ENCODE measurements at places on chromosomes 2 and 18. TPM values are rescaled to one million over a fixed set of nuclear protein-coding genes. Genes with fewer than 3 reads are reported as not detected.

The PDCD1 gene
- total RNA-seq: 0.34 TPM

DNA sequence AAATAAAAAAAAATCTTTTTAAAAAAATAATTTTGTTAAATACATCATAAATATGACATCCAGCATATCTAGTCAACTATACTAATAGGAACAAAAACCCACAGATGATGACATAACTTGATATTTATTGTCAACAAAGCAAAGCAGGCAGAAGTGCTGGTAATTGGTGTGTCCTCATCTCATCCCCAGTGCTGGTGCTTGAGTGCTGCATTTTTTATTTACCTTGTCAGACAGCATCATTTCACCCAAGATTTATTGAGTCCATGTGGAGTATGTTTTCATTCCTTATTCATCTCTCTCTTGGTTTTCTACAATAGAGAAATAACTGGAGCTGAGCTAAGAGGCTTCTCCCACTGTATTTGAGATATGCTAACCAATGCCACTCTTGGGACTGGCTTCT is 191.6 kb upstream of the SLC14A2 start:
- no peak for DNase-seq

GRCh38 chr2:240574386-240575100 is 6.3 kb downstream of the RNPEPL1 start:
- DNase-seq: no peak

- no peak for DNase-seq
Measured at GRCh38 chr2:152598975-152599759, 118.1 kb downstream of the PRPF40A start.

GRCh38 chr2:152762202-152762601 is 43.8 kb downstream of the ARL6IP6 start:
- no peak for DNase-seq

- no peak for DNase-seq
Measured at GRCh38 chr18:69935319-69936190, 12.1 kb downstream of the CD226 start.

The DLGAP1 gene
- 0.12 TPM for total RNA-seq

- no peak for DNase-seq
Measured at GRCh38 chr18:11826836-11827235, 24.4 kb upstream of the CHMP1B start.

The MEP1B gene
- total RNA-seq: not detected

- DNase-seq: no peak
Measured at GRCh38 chr2:67790622-67791021, 272.2 kb downstream of the C1D start.

DNA sequence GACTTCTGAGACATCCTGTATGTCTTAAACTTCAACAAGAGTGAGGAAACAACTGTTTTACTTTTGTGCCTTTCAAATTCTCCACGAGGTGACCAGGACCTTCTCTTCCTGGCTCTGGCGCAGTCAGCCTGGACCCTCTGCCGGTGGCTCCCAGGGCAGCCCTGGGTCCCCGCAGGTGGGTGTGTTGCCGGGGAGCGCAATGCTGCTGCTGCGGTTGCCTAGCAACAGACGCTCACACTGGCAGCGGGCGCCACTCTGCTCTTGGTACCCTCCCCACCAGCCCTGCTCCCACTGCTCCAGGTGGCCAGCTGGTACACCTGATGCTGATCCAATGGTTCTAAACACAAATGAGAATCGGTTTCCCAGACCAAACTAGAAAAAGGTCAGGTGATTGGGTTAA is 58.7 kb downstream of the GNAL start:
- DNase-seq: no peak

DNA sequence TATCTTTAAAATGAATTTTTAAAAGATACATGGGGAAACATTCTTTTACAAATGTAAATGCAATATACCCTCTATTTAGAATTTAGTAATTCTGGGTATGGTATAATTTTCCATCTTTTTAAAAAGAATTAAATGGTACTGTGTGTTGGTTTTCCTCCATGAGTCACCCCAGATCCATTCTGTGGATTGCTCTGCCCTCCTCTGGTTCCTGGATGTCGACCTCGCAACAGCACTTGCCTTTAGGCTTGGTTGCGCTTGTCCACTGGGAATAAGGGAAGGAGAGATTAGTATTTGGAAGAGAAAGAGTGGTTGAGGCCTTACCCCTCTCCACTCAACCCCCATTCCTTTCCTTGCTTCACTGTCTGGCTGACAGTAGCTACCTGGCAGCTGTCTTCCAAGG is 90.4 kb downstream of the FTCDNL1 start:
- no peak for DNase-seq

- DNase-seq: no peak
Measured at GRCh38 chr2:215138479-215138878, at the start of gene ABCA12. TSS of gene ABCA12 (minus strand) at chr2:215138626. CDS start at chr2:215138208, 418 bp downstream.

The TTC21B gene
- total RNA-seq: 10.6 TPM

GRCh38 chr2:33395655-33396249 is 80.7 kb upstream of the RASGRP3 start:
- DNase-seq: no peak

DNA sequence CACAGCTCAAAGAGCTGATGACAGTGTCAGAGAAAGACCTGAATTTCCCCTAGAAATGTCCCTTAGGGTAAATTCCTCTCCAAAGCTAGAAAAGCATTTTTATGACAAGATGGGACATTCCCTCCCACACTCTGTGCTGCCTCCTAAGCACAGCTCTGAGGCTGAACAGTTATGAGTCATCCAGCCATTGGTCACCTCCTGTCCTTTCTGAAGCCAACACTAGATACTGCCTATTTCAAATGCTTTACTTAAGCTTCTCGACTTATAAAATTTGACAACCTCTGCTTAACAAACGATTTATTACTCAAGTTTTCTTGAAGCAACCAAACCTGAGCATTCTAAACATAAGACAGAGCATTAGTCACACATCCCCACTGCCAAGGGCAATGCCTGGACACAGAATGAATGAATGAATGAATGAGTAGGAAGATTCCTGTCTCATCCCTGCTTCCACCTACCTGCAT is 35.4 kb downstream of the B4GALT6 start:
- no peak for DNase-seq

DNA sequence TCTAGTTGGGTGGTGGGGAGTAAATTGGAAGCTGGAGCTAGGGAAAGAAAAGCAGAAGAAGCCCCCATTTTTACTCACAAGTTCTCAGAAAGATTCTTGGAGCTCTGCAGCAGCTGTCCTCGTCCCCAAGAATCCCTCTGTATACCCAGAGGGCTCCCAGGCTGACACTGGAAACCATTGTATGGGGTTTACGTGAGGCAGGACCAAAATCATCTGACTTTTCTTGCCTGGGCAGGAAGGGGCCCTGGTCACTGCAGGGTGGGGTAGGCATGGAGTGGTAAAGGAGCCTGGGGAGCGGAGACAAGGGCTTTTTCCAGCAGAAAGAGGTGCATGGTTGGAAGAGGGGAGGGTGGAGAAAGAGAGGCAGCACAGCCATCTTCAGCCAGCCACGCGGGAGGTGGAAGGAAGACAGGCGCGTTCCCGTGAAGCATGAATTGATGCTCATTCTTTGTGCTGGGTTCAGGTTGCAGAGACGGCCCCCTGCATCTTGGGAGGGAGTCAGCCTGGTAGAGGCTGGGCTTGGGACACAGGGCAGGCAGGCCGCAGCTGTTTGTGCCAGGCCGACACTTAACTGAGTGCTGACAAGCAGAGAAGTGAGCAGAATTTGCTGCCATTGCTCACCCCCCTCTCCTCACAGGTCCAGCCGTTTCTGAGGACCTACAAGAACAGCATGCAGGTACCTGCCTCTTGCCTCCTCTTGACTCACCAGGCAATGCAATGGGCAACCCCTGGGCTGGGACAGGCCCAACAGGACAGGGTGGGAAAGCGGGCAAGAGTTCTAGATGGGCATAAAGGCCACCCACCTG is 94.8 kb downstream of the PLB1 start:
- DNase-seq: no peak

- no peak for DNase-seq
Measured at GRCh38 chr2:56811401-56811800, 627.6 kb downstream of the CCDC85A start.

The CXCR1 gene
- total RNA-seq: 0.52 TPM

GRCh38 chr2:83531206-83531826 is 927.8 kb downstream of the SUCLG1 start:
- no peak for DNase-seq

The COL4A3 gene
- total RNA-seq: 4.9 TPM

- DNase-seq: peak; percentile 30
Measured at GRCh38 chr2:223930103-223930976, 14.8 kb downstream of the WDFY1 start.

The EPB41L3 gene
- 12.0 TPM for total RNA-seq

The CD226 gene
- total RNA-seq: 1.1 TPM

The GAREM1 gene
- total RNA-seq: 38.1 TPM

The HOXD4 gene
- 0.31 TPM for total RNA-seq

- peak; percentile 78 for DNase-seq
Measured at GRCh38 chr18:24271381-24272228, 126.0 kb downstream of the OSBPL1A start.

DNA sequence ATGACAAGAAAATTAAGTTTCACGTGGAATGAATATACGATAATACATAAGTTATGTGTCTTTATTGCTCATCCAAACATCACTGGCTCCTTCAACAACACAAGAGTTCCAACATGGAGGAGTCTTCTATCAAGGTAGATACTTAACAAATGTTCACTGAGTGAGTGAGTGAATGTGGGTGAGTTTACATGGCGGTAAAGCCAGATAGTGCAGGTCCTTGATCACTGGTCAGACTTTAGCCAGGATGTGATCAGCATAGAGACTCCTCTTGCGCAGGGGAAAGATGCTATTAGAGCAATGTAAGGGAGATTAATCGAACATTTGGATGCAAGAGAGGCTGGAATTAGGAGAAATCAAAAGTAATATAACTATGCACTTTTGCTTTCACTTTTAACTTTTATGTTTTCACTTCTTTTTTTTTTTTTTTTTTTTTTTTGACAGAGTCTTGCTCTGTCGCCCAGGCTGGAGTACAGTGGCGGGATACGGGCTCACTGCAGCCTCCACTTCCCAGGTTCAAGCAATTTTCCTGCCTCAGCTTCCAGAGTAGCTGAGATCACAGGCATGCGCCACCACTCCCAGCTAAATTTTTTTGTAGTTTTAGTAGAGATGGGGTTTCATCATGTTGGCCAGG is 249.0 kb upstream of the ID2 start:
- DNase-seq: no peak

The ADRA2B gene
- total RNA-seq: 0.19 TPM

DNA sequence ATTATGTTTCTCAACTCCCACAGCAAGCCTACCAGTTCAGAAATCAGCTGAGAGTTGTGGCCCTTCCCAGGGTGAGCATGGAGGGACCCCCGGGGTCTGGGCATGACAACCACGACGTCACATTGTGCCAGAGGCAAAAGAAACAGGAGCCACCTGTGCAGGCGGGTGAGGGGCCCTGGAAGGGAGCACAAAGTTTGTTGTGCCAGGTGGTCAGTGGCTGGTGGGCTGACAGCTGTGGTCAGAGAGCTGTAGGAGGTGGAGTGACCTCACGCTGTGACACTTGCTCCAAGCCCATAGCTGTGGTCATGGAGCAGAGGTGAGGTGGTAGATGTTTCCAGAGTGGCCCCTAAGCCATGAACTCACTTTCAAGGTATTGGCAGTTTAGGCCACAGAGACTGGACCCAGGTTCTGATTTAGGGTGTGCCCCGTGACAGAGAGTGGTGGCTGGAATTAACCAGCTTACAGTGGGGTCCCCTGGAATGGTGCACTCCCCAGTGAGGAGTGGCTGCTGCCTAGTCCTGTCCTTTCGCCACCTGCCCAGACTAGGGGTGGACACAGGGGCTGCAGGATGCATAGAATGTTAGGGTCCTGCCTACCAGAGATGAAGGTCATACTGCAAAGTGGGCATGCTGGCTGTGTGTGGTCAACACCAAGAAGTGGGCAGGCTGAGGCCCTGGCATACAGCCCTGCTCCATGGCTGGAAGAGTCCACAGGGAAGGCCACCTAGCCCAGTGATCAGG is 136.4 kb downstream of the GLI2 start:
- no peak for DNase-seq

- no peak for DNase-seq
Measured at GRCh38 chr2:233033672-233034071, 1.2 kb downstream of the NEU2 start.

- DNase-seq: peak; percentile 91
Measured at GRCh38 chr2:28594332-28595108, 98.7 kb downstream of the PLB1 start.

GRCh38 chr2:235855011-235855410 is 313.2 kb downstream of the GBX2 start:
- no peak for DNase-seq

- no peak for DNase-seq
Measured at GRCh38 chr2:183579686-183580085, 455.4 kb downstream of the NUP35 start.

The GPBAR1 gene
- total RNA-seq: 0.38 TPM

- DNase-seq: no peak
Measured at GRCh38 chr2:118687698-118688097, 159.8 kb downstream of the EN1 start.

DNA sequence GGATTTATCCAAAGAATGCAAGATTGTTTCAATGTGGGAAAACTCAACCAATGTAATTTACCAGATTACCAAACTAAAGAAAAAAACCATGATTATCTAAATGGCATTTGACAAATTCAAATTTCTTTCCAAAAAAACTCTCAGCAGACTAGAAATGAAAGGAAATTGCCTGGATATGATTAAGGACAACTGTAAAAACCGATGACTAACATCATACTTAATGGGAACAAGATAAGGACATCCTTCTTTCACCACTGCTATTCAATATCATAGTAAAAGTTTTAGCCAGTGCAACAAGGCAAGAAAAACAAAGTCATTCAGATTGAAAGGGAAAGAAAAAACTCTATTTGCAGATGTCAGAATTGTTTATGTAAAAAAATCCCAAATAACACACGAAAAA is 4.4 kb upstream of the CCDC150 start:
- no peak for DNase-seq

The ANKRD29 gene
- 0.43 TPM for total RNA-seq

GRCh38 chr2:186427970-186428369 is 58.1 kb upstream of the ZC3H15 start:
- no peak for DNase-seq

The SP5 gene
- 2.0 TPM for total RNA-seq

The NPPC gene
- total RNA-seq: not detected

DNA sequence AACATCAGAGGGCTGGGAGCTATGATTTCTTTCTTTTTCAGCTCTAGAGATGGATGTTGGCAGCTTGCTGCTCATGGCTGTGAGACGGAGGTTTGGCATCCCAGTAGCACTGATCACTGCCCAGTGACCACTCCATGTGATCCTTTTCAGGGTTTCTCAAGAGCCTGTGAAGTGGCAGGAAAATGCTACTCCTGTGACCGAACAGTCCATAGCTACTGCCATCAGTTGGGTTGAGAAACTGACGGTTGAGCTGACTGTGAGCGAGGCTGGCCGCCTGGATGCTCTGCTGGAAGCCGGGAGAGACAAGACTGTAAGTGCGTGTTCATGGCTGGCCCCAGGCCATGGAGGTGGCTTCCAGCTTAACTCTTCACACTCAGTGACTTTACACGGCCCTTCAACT is 34.2 kb downstream of the VWA3B start:
- DNase-seq: no peak

The ATP6V1C2 gene
- total RNA-seq: 0.34 TPM

GRCh38 chr2:181239201-181239799 is 217.9 kb upstream of the ITGA4 start:
- DNase-seq: no peak

All from pancreas (tissue), 10 donors.